Stimulated activated CD4-positive, alpha-beta T cell treated with anti-CD3 and anti-CD28 coated beads, TNF-alpha, amount 100 ng/mL, for 24 hours (primary cell): ENCODE measurements at places on chromosomes 1 and 21.

DNA sequence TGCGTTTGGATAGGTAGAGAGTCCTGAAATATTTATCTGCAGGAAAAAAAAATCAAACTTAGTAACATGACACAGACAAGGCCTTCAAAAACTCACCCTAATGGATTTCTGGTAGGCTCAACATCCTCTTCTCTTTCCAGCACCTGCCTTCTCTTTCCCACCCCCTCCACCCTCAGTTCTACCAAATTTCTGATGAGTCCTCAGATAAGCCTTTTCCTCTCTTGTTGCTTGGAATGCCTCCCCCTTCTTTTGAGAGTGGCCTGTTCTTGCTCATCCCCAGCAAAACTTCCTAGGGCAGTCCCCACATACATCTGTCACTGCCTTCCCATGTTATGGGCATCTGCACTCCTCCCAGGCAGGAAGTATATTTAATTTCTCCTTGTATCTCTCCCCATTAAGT is 7.6 kb upstream of the LBR start:
- DNase-seq, result no peak

GRCh38 chr1:12387641-12388040 is 157.8 kb downstream of the VPS13D start:
- DNase-seq, result no peak

DNA sequence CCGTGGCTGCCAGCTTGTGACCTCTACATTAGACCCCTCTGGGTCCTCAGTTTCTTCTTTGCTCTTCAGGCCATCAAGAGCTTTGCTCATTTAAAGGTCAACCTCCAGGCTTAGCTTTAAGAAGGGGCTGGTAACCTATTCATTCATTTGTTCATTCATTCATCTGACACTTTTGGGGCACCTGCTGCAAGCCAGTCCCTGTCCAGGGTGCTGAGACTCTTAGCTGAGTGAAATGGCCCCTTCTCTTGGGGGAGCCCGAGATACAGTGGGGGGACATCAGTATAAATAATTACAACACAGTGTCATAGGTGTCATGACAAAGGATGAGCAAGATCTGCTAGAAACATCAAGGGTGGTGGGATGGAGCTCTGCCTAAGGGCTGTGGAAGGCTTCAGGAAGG is 10.5 kb upstream of the TTC4 start:
- no peak for DNase-seq

DNA sequence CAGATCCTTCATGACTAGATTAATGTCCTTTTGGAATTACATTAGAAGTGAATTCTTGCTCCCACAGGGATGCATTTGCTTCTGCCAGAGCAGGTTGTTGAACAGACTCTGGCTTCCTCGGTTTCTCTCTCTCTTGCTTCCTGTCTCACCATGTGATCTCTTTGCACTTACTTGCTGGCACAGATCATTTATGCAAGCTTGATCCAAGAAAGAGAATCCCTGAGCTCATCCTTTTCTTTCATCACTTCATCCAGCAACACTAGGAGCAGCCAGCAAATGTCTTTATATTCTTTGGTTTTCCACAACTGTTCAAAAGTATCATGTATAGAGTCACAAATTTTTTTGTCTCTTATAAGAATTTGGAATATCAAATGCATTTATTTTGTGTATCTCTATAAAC is 313.5 kb downstream of the ZNF326 start:
- DNase-seq, result no peak

- no peak for DNase-seq
Measured at GRCh38 chr1:1833456-1833855, 55.2 kb upstream of the NADK start.

DNA sequence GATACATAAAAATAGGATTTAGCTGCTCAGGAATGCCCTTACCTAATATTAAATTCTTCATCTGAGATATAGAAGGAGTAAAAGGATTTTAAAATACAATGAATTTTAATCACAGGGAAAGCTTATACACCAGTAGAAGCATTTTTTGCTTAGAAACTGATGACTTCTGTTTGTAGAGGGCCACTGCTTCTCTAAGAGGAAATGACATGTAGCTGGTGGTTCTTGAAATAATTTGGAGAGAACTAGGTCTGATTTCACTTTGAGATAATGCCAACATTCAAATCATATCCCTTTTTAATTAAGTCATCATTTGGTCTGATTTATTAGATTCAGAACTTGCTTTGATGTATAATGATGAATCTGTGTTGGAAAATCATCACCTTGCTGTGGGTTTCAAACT is 166.6 kb upstream of the SGIP1 start:
- no peak for DNase-seq

- DNase-seq, result no peak
Measured at GRCh38 chr1:182391028-182391361, 595 bp downstream of the GLUL start.

DNA sequence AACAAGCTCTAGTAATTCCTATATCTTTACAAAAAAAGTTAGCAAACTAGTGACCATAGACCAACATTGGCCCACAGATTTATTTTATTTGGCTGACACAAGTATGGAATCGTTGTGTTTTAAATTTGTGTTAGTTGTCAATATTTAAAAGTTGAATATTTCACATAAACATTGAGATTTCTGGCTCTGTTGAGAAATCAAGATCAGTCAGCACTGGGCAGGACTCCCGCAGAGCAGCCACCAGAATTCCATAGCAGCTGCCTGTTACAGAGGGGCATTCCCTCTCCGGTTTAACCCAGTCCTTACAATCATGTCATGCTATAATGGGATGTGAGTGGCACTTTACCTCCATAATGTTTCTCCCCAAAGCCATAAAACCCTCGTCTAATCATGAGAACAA is 79.2 kb upstream of the NRIP1 start:
- no peak for DNase-seq

DNA sequence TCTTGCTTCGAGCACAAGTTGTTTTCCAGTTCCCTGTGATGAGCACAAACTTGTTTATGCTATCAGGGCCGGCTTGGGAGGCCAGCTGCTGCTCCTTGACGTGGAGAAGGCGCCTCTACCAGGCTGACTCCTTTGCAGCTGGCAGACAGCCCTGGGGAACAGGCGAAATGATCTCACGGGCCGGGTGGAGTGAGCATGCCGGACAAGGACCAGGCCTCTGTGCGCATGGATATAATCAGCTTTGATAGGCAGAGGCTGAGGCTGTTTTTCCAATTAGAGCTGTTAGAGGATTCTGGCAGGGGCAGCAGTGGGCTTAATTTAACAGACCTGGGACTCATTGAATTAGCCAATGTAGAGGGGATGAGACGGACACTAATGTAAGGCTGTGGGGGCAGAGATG is 38.9 kb downstream of the FAM163A start:
- DNase-seq, result no peak

DNA sequence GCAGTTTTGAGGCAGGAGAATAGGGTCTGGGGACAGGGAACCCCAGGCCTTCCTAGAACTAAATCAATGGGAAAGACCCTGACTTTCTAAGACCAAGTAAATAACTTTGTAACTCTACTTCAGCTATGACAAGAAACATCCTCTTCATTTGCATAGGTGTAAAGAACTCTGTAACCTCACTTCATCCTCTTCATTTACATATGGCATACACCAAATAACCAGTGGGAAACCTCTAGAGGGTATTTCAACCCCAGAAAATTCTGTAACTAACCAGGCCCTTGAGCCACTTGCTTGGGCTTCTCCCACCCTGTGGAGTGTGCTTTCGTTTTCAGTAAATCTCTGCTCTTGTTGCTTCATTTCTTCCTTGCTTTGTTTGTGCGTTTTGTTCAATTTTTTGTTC is 495.6 kb downstream of the SIPA1L2 start:
- DNase-seq, result no peak

GRCh38 chr1:246078126-246078887 is 428.8 kb downstream of the SMYD3 start:
- no peak for DNase-seq

DNA sequence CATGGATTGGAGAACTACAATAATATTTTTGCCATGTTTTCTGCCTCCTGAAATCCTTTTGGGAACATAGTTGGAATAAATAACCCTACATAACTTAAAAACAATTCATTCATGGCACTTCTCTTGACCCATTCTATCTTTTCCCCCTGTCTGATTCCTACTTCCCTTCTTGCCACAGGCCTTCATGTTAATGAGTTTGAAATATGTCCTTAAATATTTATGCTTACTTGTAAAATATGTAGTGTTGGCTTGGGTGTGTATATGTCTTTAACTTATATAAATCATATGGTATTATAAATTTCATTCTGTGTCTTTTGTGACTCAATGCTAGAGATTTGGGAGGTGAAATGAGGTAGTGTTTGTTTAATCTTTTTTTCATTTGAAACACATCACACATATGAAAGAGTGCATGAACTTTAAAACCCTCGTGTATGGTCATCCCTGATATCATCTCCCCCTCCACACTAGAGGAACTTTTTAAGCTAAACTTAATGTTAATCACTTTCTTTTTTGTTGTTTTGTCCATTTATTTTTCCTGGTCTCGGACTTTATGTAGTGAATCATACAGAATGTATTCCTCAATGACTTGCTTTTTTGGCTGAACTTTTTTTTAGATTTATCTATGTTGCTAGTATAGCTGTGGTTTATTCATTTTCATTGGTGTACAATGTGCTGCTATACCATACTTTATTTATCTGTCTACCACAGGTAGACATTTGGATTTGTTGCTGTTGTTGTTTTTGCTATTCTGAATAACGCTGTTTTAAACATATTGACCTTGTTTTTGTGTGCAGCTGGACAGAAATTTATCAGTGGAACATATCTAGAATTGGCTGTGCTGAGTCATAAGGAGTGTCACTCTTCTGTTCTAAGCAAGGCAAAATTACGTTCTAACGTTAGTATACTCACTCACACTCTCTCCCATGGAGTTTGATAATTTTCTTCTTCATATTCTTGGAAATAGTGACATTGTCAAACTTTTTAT is 441.6 kb downstream of the PLPP3 start:
- no peak for DNase-seq

DNA sequence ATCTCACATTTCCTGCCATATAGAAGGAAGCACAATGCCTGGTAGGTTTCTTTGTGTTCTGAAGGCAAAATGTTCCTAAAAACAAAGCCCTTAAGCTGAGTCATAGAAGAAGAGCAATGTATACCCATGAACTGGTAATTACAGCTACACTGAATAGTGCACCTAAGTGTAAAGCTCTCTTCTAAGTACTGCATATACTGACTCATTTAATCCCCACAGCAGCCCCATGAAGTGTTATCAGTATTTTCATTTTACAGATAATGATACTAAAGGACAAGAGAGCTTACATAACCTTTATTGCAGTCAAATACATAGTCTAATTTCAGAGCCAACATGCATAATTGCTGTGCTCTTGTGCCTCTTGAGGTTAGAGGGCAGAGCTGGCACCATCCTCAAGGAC is 239.9 kb downstream of the DPYD start:
- no peak for DNase-seq

DNA sequence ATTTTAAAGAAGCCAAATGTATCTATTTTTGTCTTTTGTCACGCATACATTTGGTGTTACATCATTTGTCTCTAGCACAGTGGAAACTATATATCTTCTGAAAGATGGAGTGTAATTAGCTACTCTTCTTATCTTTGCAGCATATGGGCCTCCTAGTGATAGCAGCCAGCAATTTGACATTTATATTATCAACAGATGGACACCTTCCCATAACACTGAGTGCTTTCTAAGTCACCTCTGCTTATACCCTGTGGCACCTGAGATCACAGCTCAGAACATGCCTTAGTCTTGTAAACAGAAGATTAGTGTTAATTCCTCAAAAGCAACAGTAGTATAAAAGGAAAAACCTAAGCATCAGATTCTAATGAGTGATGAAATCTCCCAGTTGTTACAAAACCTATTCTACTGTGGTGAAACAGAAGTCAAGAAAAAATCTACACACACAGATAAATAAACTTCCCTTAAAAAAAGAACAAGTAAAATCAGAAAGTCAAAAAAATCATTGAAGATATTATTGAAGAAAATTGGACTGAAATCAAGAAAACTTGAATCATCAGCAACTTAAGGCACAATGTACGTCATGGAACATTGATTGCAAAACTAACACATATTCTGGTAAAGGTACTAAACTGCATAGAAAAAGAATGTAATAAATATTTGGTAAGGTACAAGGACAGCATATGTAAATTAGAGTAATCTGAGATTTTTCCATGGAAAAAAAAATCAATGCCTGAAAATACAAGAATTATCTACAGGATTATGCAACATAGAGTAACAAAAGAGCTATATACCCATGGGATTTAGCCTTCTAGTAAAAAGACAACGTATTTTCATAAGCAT is 61.7 kb downstream of the KCNT2 start:
- no peak for DNase-seq

DNA sequence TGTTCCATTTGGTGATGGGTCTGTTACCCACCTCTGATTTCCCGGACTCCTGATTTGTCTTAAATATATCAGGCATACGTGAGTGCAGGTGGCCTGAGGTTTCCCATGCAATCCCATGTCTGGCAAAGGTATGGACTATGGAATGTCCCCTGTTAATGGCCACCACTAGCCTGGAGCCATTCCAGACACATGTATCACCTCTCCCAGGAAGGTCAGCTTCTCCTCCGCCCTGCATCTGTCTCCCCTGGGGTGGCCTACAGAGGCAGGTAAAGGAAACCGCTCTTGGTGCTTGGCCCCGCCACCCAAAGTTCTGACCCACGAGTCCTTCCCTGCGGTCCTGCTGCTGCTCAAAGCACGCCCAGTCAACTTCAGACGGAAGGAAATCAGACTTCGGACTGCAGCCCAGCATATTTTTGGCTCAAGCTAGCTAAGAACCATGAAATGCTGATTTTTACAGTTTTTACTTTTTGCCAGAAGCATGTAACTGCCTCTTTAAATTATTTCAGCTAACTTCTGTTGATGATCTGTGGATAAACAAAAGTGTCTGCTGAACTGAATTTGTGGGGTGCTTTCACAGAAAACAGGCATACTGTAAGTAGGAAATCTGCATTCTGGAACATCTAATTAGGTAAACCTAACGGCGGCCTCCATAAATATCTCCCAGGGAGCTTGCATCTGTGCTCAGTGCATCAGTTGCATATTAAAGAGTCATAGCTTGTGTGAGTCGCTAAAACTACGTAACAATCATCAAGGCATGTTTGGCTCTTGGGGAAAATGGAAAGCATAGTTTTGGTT is 105.9 kb downstream of the PCP4 start:
- no peak for DNase-seq

GRCh38 chr1:43934101-43934985 is 742 bp downstream of the ARTN start:
- DNase-seq, result no peak

GRCh38 chr1:248844526-248844925 is 6.5 kb downstream of the ZNF672 start:
- DNase-seq, result no peak

- DNase-seq, result no peak
Measured at GRCh38 chr1:24910210-24910609, 19.9 kb downstream of the RUNX3 start.

DNA sequence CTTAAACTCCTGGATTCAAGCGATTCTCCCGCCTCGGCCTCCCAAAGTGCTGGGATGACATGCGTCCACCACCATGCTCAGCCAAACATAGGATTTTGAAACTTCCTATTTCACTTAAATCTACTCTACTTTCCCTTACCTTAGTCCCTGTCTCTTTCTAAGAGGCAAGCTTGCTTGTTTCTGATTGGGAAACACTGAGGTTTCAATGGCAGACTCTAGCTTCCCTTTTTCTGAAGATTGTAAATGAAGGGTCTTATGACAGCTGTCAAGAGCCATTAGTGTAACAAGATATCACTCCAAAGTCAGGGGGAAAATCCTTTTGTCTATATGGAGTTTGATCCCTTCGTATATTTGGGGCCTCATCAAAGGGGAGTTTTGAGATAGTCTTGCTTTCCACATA is 23.5 kb upstream of the LMO4 start:
- DNase-seq, result no peak
